ENCODE measurements at places on chromosomes 3 and 15.

- DNase-seq, result no peak
Measured at GRCh38 chr15:92492551-92493115, 99.0 kb downstream of the ST8SIA2 start.

GRCh38 chr3:104412608-104413580 lies 953.8 kb upstream of the ALCAM start:
- no peak for DNase-seq

GRCh38 chr3:167406876-167407492 lies 26.9 kb upstream of the ZBBX start:
- no peak for DNase-seq

DNA sequence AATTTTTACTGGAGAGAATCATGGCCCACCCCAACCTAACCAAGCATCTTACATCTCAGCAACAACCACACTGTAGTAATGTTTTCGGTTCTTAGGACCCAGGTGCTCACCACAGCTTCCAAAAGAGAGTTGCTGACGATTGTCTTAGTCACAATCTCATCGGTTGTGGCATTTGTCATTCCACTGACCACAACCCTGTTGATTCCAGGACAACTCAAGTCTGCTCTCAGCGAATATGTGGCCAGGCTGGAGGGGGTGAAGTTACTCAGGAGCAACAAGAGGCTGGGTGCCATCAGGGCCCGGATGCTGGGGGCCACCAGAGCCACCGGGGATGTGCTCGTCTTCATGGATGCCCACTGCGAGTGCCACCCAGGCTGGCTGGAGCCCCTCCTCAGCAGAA lies 25.9 kb downstream of the GALNT15 start:
- DNase-seq, result no peak

DNA sequence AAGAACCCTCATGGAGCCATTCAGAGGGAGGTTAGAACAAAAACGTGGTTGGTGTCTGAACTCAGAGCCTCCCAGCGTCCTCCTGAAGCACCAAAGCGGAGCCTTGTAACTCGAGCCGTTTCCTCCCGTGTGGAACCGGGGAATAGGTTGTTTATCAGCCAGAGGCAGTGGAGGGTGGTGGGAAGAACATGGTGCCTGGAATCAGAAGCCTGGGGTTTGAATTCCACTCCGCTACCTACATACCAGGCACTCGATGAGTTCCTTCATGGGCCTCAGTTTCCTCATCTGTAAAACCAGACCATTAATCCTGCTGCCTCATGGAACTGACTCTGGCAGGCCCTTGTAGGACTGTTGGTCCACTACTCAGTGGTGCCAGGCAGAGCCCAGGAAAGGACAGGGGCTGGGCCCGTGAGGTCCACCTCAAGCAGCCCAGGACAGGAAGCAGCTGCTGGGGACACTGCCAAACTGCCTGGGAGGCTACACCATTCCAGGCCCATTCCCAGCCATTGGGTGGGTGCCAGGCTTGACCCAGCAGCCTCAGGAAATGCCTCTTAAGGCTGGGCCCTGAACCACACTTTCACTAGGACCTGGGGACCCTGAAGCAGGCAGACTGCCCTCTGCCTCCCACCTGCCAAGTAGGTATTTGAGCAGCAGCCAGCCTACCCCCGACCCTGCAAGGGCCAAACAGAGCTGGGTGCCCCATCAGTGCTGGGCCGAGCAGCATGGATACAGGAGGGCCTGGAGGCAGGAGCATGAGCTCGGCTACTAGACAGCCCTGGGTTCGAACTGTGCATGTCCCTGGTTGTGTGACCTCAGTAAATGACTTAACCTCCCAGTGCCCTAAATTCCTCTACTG lies 33.4 kb downstream of the PRKCD start:
- DNase-seq, result no peak

GRCh38 chr3:56094170-56094569 lies 374.1 kb downstream of the ERC2 start:
- DNase-seq, result no peak

DNA sequence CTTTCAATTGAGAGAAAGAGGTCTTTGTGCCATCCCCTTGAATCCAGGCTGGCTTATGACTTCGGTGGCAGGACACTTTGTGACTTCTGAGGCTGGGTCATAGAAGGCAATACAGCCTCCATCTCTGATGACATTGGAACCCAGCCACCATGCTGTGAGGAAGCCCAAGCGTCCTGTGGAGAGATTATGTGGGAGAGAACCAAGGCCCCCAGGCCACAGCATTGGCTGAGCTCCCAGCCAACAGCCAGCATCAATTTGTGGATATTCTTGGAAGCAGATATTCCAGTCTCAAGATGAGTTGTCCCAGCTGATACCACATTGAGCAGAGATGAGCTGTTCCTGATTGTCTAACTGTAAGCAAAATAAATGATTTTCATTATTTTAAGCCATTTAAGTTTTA lies 12.7 kb upstream of the XIRP1 start:
- DNase-seq, result no peak

DNA sequence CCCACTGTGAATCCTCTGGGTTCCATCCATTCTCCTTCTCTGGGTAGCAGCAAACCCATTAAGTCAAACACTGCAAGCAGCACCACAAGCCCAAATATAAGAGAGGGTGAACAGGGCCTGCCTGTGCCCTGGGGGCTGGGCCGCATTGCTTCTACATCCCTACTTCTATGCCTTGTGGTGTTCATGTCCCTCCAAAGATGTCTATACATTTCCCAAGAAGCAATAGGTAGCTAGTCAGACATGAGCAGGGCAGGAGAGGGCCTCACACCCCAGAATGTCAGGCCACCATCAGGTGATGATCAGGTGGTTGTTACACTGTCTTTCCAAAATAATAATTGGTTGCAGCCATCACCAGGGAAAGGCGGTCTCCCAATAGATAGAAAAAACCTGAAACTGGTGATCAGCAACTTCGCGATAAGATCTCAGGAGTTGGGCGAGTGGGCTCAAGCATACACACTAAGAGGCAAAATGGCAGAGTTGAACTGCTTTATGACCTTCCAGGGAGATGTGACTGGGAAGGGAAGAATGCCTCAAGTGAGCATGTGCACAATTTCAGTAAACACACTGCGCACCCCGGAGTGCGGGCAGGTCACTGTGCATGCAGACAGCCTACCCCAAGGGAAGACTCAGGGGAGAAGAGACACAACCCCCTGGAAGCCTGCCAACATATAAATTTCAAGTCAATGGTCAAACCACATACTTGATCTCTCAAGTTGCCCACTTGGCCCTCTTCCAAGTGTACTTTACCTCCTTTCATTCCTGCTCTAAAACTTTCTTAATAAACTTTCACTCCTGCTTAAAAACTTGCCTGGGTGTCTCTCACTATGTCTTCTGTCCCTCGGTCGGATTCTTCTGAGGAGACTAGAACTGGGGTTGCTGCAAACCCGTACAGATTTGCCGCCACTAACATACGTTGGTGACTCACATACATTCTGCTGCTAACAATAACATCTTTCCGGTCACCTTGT lies 39.9 kb downstream of the KLF15 start:
- no peak for DNase-seq

GRCh38 chr3:8201886-8202285 lies 299.7 kb upstream of the LMCD1 start:
- no peak for DNase-seq

DNA sequence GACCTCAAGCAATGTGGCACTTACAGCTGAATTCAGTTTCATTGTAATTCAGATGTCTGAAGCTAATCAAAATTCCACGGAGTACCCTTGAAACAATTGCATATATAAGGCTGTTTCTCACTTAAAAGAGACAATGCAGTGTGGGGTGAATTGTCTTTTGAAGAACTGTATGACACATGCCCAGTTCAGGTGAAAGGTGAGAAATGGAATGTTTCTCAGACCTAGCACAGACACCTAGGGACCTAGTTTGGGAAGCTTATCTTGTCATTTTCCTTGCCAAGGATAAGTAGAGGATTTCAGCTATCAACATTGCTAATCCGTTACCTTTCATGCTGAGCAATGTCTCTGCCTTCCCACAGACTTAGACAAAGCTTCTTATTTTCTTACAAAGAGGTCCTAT lies 36.3 kb downstream of the MBNL1 start:
- DNase-seq, result no peak

- peak; percentile 3 for DNase-seq
Measured at GRCh38 chr15:44319385-44319784, 30.9 kb downstream of the GOLM2 start.

DNA sequence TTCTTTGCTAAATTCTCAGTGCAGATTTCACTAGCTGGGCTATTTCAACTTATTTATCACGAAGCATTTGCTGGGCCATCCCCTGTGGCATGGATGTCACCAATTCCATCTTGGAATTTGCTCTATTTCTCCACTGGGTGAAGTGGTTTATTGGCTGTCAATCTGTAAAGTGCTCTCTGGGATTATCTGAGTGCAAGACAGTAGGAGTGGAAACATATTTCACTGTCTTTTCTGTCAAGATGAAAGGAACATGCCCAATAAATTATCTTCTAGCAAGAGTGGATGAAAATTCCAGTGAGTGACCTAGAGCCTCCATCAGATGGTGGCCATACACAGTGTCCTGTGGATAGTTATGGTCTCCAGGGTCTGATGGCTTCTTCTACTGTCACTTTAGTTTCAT lies 25.1 kb upstream of the CTDSPL start:
- DNase-seq, result no peak

DNA sequence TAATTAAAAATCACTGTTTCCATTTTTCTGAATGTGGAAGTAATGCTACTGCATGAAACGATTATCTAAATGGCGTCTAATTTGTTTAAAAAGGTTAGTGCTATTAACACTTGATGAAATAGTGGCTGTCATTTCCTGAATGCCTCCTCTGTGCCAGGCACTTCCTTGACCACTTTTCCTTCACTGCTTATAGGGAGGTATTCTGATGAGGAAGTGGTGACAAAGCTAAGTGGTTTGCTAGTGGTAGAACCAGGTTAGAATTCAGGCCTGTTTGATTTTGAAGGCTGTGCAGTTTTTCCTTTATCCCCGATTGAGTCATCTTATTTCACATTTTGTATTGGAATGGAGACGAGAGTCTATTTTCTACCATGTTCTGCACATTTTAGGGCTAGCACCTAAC lies 119.0 kb downstream of the USP13 start:
- no peak for DNase-seq

GRCh38 chr3:33236005-33236404 lies 17.4 kb upstream of the SUSD5 start:
- DNase-seq, result no peak

DNA sequence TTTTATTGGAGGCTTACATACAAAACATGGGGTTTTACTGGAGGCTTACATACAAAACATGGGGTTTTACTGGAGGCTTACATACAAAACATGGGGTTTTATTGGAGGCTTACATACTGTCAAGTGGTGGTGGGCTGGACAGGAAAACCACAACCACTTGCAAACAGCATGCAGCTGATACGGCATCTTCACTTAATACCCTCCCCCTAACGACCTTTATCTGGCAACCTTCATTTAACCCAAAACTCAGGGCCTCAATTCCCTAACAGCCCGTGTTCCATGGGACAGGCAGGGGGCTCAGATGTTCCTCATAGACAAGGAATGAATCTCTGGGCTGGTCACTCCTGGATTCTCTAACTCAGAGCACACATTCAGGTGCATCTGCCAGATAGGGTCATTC lies 137.1 kb downstream of the CD47 start:
- DNase-seq, result no peak

- no peak for DNase-seq
Measured at GRCh38 chr3:125433091-125433534, 58.0 kb upstream of the ZNF148 start.

DNA sequence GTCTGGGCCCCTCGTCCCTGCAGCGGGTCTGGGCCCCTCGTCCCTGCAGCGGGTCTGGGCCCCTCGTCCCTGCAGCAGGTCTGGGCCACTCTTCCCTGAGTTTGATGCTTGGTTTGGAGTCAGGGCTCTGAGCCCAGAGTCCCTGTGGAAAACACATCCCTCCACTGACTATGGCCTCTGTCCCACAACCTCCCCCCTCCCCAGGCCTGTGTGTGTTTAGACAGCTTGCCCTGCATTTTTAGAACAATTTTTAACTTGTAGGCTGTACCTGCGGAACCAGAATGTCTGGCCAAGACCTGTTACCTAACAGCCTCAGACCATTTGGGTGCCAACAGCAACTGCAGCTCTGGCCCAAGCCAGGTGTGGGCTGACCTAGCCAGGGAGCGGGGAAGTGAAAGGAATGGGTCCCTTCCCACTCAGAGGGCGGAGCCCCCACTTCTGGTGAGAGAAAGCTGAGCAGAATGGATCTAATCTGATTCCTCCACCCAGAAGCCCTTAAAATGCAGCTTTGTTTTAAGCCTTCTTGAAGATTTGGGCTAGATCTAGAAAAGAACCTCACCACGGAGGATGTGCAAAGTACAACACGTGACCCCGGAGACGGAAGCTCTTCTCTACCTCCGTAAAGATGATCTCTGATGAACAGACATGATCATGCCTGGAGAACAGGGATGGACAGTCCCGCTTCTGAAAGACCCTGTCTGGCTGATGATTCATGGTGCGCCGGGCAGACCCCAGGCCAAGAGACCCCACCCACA lies 60.5 kb upstream of the TFRC start:
- DNase-seq, result no peak

GRCh38 chr3:39105687-39106063 lies 1.8 kb downstream of the GORASP1 start:
- no peak for DNase-seq

DNA sequence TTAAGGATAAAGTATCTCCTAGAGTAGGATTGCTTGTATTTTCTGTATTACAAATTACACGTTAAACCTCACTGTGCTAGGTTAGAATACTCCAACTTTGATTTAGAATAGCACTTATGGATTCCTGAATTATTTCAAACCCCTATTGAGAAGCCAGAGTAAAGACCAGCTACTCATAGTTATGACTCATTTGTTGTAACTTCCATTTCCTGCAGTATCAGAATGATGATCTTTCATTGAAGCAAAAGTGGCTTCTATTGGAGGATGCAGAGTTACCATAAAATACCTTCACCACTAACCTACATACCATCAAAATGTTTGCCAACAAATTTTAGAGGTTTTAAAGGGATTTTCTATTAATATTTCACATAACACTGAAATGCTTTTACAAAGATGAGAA lies 1322.7 kb upstream of the ALCAM start:
- DNase-seq, result no peak

GRCh38 chr15:43529587-43530345 lies 12.4 kb downstream of the MAP1A start:
- no peak for DNase-seq

- no peak for DNase-seq
Measured at GRCh38 chr3:30142946-30143345, 463.5 kb upstream of the TGFBR2 start.

GRCh38 chr15:33985287-33985686 lies 17.0 kb downstream of the CHRM5 start:
- no peak for DNase-seq

GRCh38 chr3:178044320-178044719 lies 491.9 kb upstream of the KCNMB2 start:
- no peak for DNase-seq

- DNase-seq, result no peak
Measured at GRCh38 chr3:127062926-127063325, 80.0 kb downstream of the PLXNA1 start.

GRCh38 chr3:169769287-169770181 lies at the start of gene ACTRT3:
Gene ACTRT3, minus strand, starts transcription at chr3:169769561. Its CDS starts 41 bp downstream, at chr3:169769520.
- DNase-seq, result peak; percentile 65

- no peak for DNase-seq
Measured at GRCh38 chr15:39692356-39693327, 90.0 kb downstream of the FSIP1 start.

GRCh38 chr15:54514601-54515000 lies 536.4 kb downstream of the UNC13C start:
- no peak for DNase-seq

Data from CD4-positive, alpha-beta T cell treated with Interleukin-2 at 100 ng/mL for 4 hours (primary cell).